ENCODE measurements at places on chromosomes 12 and 14.
A peak's percentile ranks its signal among the peaks of the same experiment; 100 is the strongest.

- no peak for DNase-seq
These were observed 148.8 kb upstream of the DHRS4 start for GRCh38 chr14:23804817-23805216.

GRCh38 chr12:1419849-1420371, 174.5 kb downstream of the FBXL14 start:
- DNase-seq, result no peak

GRCh38 chr12:125005652-125006051, 12.2 kb downstream of the BRI3BP start:
- no peak for DNase-seq

GRCh38 chr14:77097006-77097699, 905 bp upstream of the CIPC start:
- no peak for DNase-seq

DNA sequence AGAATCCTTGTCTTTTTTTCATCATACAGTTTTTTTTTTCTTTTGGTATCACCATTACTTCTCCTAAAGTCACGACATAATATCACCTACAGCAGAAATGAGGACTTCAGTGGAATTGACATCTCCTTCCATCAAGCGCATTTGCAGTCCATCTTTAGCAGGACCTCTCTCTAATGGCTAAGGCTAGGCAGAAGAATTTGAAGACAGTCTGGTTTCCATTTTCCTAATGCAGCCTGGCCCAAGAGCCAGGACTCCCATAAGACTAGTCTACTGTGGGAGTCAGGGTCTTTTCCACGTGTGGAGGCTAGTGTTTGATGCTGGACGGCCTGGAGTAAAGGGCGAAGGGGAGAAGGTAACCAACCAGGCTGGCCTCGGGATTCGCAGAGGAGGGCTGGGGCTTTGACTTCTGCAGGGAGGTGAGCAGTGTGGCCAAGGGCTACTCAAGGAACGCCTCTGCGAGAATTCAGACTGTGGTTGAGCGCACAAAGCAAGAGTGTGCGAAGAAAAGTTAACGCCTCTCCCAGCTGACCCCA, 769 bp upstream of the ZNF740 start:
- DNase-seq, result no peak

- no peak for DNase-seq
These were observed 9.5 kb downstream of the NOC4L start for GRCh38 chr12:132153501-132154340.

GRCh38 chr14:92967346-92967926, 44.5 kb downstream of the CHGA start:
- no peak for DNase-seq

GRCh38 chr12:129331356-129332085, 478.2 kb downstream of the GLT1D1 start:
- no peak for DNase-seq

GRCh38 chr14:87158283-87158682, 834.7 kb downstream of the GALC start:
- DNase-seq, result no peak

DNA sequence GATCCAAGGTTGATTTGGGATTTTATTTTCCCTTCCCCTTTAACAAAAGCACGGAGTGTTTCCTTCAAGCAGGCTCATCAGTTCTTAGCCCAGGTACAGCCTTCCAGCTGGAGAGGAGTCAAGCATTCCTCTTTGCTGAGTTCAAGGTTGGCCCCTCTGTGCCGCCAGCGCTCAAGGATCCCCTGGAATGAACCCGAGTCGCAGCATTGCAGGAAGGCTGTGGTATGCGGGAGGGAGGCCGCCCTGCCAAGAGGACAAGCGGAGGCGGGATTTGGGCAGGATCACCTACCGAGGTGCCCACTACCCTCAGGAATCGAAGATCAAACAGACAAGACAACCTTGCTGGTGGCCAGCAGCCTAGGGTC, 53.9 kb upstream of the NCOR2 start:
- peak; percentile 94 for DNase-seq

DNA sequence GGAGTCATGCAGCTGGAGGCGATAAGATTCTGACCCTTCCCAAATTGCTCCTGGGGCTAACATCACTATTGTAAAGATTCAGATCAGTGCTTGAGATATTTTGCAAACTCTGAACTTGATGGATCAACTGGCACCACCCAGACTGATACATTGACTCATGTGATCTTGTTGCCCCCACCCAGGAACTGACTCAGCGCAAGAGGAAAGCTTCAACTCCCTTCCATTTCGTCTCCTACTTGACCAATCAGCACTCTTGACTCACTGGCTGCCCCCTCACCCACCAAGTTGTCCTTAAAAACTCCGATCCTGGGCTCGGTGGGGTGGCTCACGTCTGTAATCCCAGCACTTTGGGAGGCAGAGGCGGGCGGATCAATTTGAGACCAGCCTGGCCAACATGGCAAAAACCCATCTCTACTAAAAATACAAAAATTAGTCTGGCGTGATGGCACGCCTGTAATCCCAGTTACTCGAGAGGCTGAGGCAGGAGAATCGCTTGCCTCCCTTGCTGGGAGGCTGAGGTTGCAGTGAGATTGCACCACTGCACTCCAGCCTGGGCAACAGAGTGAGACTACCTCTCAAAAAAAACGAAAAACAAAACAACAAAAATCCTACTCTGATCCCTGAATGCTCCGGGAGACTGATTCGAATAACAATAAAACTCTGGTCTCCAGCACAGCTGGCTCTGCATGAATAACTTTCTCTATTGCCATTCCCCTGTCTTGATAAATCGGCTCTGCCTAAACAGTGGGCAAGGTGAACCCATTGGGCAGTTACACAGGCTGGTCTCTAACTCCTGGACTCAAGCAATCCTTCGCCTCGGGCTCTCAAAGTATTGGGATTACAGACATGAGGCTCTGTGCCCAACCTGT, 9.8 kb upstream of the ARF6 start:
- peak; percentile 60 for DNase-seq

DNA sequence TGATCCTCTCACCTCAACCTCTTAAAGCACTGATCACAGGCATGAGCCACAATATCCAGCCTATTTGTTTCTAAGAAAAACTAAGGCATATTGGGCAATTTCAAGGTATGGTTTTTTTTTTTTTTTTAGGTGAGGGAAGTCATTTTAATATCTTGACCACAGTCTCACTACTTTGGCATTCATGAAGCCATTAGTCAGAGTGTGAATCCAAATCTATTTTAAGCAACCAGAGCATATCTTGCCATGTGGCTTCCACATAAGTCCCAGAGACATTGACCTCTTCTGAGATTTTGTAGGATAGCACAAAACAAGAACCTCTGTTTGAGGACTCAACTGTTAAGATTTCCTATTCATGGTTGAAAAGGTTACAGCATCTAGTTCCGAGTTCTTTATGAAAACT, 130.3 kb upstream of the RBM19 start:
- DNase-seq, result no peak

DNA sequence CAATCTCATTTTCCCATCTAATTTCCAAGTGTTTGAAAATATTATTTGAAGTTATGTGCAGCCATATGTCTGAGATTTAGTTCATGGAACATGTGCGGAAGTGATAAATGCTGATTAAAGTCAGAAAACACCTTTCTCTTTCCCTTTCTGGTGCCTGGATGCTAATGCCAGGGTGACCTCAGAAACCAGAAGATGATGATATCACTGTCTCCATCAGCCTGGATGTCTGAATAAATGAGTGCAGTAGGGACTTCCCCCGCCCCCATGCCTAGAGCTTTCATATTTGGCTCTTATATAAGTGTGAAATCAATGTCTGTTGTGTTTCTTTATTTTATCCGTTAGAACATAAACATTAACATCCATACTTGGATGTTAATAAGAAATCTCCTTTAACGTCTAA, 261.9 kb upstream of the LRIG3 start:
- DNase-seq, result no peak

- DNase-seq, result no peak
These were observed 216.3 kb downstream of the C12orf42 start for GRCh38 chr12:103279444-103279843.

DNA sequence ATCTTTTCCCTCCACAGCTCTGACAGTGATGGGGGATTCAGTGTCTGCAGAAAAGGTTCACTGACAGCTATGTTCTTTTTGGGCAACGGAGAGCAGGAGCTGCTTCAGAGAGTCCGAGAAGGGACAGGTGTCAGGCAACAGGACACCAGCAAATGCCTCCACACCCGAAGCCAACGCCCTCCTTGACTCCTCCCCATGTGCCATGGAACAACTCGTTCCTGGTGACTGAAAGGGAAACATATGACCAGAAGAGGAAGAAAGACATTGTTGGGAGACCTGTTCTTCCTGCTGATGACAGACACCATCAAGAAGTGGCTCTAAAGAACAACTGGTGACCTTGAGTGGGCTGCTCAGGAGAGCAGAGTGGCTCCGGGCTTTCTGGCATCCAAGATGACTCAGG, 172.3 kb upstream of the NOS1 start:
- DNase-seq, result no peak

GRCh38 chr12:25119020-25119419, 75.9 kb downstream of the DNAI7 start:
- no peak for DNase-seq

- DNase-seq, result no peak
These were observed 13.7 kb downstream of the SPX start for GRCh38 chr12:21539797-21540196.

- DNase-seq, result no peak
These were observed 1204.8 kb downstream of the GALC start for GRCh38 chr14:86788224-86788623.

DNA sequence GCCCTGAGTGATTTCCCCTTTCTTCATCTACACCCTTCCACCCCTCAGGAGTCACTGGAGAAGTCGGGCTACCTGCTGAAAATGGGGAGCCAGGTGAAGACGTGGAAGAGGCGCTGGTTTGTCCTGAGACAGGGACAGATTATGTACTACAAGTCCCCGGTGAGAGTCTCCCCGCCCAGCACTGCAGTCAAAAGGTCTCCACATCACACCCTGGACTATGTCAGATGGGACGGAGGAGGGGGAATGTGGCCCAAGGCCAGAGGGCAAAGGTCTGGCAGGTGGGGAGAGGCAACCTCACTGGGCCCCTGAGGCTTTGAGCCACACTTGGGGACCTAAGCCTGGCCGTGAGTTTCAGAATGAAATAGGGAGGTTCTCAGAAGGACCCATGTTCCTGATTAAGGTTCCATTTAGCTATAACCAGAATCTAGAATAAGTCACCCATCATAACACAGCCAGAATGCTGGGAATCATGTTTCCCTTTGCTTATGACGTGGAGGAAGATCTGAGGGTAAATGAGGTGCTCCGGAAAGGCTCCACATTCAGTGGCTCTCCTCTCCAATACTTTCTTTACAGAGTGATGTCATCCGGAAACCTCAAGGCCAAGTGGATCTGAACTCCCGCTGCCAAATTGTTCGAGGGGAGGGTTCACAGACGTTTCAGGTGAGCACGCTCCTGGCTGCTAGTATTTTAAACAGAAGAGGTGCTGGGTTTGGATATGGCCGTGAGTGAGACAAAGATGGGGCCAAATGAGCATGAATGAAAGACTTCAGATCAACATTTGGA, 26.6 kb downstream of the PIGH start:
- DNase-seq, result no peak

DNA sequence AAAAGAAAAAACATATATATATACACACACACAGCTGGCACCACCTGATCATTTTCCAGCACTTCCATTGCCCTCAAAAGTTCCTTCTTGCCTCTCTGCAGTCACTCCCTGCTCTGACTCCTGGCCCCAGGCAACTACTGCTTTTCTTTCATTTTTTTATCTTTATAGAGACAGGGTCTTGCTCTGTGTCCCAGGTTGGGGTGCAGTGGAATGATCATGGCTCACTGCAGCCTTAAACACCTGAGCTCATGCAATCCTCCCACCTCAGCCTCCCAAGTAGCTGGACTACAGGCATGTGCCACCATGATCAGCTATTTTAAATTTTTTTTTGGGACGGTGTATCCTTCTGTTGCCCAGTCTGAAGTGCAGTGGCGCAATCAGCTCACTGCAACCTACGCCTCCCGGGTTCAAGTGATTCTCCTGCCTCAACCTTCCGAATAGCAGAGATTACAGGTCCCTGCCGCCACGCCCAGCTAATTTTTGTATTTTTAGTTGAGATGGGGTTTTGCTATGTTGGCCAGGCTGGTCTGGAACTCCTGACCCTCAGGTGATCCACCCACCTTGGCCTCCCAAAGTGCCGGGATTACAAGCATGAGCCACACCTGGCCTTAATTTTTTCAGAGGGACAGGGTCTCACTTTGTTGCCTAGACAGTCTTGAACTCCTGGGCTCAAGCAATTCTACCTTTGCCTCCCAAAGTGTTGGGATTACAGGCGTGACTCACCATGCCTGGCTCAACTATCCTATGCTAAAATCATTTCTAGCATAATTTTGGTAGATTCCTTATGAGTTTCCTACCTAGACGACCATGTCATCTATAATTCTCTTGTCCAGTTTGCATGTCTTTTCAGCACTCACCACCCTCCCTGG, 7.8 kb downstream of the HSP90AA1 start:
- no peak for DNase-seq

DNA sequence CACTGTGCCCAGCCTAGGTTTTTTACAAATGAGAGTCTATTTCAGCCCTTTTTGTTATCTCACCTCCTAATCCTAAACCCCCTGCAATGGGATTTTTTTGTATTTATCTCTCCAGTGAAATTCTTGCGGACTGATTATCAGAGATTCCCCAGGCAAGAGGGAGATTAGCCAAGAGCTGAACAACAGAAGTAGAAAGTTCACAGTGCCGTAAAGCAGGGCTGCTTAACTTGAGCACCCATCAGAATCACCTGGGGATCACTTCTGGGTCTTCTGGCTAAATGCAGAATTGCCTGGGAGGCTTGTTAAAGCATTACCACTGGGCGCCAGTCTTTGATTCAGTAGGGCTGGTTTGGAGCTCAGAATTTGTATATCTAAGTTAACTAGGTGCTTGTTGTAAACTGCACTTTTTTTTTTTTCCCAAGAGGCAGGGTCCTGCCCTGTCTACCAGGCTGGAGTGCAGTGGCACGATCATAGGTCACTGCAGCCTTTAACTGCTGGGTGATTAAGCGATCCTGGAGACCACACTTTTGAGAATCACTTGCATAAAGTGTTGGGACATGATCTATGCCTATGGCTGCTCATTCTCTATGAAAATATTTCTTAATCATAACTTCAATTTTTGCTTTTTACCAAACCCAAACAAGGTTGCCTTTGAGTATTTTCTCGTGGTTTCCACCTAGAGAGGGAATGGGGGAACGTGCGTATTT, 1.1 kb upstream of the DPPA3 start:
- no peak for DNase-seq

- no peak for DNase-seq
These were observed 12.3 kb upstream of the PITPNM2 start for GRCh38 chr12:123163227-123163626.

GRCh38 chr14:28608851-28609828, 157.4 kb upstream of the FOXG1 start:
- no peak for DNase-seq

Data from vagina (tissue), 2 donors.